ENCODE measurements at places on chromosomes 16 and 17.

GRCh38 chr17:330993-331701 is 21.5 kb downstream of the RPH3AL start:
- no peak for DNase-seq

- no peak for DNase-seq
Observed at GRCh38 chr17:28612531-28612930, 1.5 kb downstream of the RSKR start.

GRCh38 chr16:75317532-75317931 is 66.1 kb upstream of the BCAR1 start:
- no peak for DNase-seq

DNA sequence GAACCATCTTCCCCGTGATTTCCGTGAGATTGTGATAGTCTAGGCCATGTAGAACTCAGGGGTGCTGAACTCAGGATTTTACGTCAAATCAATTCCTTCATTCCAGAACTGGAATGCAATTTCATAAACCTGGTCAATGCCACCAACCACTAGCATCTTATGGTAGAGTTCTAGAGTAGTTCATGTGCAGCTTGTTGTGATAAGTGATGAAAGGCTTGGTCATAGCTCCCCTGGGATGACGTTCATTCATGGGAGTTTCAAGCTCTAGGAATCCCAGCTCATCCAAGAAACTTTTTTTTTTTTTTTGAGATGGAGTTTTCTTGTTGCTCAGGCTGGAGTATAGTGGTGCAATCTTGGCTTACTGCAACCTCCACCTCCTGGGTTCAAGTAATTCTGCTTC is 3.7 kb upstream of the DPEP2 start:
- DNase-seq: no peak

- no peak for DNase-seq
Observed at GRCh38 chr16:27547851-27548250, 1.9 kb downstream of the GTF3C1 start.
